ENCODE measurements at places on chromosomes 3 and 15.

- no peak for DNase-seq
Measured at GRCh38 chr3:86740751-86741150, 250.2 kb downstream of the VGLL3 start.

DNA sequence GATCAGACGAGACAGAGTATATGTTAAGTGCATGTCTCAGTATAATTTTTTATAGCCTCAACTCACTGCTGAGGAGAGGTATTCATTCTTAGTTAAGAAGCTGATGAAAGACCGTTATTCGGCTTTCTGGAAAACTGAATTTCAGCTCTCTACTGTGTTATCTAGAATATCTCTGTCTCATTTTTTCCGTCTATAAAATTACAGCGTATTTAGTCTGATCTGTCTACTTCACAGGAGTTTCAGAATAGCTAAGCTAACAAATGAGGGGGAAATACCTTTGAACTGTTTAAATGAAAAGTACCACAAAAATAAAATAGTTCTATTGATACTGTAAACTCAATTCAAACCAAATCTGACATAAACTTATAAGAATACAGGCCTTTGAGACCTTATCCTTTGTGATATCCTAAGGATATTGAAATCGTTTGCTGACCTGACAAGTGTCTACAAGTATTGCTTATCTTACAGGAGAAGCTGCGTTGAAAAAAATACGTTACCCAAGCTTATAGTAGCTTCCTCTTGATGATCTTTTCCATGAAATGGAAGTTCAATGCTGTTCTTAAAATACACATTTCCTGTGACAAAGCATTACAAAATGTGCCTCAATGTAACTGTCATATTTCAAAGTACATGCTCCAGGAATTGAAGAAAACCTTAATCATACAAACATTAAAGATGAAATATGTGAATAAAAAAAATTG is 104.6 kb downstream of the IL1RAP start:
- DNase-seq, result no peak

GRCh38 chr3:160472344-160472743 is 22.8 kb upstream of the TRIM59 start:
- no peak for DNase-seq

- no peak for DNase-seq
Measured at GRCh38 chr3:197753263-197753662, 3.6 kb downstream of the FYTTD1 start.

GRCh38 chr3:30632065-30632464 is 25.7 kb downstream of the TGFBR2 start:
- no peak for DNase-seq

DNA sequence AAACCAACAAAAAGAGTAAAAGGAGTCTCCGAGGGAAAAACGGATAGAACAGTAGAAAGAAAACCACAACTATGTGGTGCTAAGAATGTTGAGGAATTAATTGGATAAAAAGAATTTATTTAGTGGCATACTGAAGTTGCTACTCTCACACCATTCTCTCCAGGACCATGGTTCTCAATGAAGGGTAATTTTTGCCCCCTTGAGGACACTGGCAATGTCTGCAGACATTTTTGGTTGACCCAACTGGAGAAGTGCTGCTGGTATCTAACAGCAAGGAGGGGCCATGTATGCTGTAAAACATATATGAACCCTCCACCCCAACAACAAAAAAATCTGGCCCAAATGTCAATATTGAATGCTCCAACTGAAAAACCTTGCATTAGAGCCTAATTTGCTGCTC is 85.9 kb upstream of the CSPG5 start:
- DNase-seq, result no peak

DNA sequence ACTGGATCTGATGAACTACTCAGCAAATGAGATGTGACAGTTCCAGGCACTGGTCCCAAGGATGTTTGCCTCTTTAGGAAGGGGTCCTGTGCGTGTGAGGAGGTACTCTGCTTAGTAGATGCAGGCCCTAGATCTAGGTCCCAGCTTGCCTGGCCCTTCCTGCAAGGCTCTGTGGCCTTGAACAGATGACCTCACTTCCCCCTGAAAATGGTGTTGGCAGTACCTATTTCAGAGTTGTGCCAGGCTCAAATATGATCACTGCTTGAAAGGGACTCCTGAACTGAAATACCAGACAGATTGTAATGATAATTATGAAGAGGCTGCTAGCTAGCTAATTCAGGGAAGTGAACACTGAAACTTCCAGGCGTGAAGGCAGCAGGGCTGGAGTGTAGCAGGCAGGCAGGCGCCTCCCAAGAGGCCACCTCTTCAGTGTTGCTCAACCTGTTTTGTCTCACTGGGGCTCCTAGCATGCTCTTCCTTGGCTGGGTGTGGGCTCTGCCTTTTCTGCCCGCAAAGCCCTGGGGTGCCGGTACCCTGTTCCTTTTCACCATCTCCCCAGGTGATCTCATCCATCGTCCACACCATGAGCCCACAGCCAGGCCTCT is 24.1 kb upstream of the CPNE9 start:
- no peak for DNase-seq

GRCh38 chr3:66265649-66266048 is 44.8 kb downstream of the SLC25A26 start:
- no peak for DNase-seq

GRCh38 chr3:14199641-14200040 is 21.0 kb downstream of the LSM3 start:
- DNase-seq, result no peak

DNA sequence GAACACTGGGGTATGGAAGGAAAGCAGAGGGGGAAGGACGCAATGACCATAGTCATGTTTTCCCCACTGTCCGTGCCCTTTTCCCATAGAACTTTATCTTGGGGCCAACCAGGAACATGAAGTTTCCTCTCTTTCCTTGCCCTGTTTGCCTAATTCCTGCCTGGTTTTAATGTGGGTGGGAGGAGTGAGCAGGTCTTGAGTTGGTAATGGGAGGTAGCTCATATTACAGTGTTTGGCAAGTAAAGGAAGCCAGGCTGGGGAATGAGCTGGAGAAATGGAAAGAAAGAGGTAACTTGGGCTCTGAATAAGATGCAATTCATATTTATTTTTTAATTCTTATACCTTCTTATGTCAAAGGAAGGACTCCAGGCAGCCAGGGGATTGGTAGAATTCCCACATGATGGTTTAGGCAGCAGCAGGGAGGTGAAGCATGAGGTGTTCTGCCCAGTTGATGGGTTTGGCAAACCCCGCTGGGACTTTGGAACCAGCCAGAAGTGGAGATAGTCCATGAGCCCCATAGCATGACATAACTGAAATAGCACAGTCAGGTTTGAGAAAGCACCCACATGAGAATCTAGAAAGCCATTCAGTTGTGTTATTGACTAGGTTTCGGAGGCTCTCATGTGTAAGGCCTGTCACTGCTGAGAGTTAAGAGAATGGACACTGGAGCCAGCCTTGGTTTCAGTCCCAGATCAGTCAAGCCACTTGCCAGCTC is 60.0 kb downstream of the CCK start:
- DNase-seq, result no peak

DNA sequence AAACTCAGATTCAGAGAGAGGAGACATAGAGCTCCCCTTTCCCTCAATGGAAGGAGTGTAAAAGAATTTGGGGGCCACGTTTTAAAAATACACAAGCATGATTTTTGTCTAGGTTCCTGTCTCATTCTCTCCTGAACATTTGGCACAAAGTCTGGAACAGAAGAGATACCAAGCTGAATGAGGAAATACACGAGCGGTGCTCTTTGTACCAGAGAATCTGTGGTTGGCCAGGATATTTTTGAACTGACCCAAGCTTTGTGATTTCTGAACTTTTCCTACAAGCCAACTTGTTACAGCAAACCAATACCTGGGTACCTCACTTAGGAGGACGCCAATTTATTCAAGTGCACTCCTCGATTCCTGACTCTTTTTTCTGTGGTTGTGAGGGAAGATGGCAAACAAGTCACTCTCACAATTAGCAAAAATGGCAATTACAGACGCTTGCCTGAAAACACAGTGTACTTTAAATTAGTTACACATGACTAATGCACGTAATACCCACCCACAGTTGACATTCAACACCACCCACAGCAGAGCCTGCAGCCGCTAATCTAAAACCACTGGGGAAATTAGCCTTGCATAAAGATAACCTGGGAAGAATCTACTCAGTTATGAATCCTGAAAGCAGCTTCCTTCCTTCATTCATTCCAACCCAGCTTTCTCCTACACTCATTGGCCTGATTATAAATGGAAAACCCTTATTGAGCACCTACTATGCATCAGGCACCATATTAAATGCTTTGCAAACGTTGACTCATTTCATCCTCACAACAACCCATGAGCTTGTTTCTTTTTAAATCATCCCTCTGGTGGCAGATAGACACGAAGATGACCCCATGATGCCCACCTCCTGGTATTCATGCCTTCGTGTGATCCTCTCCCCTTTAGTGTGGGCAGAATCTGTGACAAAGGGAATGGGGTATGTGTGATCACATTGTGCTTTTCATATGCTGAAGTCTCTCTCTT is 293.5 kb downstream of the KBTBD8 start:
- no peak for DNase-seq

DNA sequence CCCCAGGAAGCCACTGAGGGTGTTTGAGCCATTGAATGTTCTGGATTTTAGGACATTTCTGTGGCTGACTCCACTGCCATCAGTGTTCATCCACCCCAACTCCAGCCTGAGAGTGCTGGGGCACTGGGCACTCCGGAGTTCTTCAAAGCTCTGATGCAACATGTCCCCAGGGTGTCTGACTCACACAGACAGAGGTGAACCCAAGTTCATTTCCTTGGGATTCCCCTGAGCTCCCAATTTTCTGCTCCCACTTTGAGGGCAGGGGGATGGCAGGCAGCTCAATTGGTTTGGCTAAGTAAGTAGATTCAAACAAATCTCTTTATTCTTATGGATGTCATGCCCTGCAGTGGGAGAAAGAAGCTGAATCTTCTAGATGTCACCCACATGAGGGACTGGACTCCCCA is 2.2 kb downstream of the STRA6 start:
- no peak for DNase-seq

GRCh38 chr3:31562525-31562924 is 29.8 kb downstream of the STT3B start:
- no peak for DNase-seq

- DNase-seq, result no peak
Measured at GRCh38 chr15:84970843-84971242, 10.8 kb upstream of the PDE8A start.

DNA sequence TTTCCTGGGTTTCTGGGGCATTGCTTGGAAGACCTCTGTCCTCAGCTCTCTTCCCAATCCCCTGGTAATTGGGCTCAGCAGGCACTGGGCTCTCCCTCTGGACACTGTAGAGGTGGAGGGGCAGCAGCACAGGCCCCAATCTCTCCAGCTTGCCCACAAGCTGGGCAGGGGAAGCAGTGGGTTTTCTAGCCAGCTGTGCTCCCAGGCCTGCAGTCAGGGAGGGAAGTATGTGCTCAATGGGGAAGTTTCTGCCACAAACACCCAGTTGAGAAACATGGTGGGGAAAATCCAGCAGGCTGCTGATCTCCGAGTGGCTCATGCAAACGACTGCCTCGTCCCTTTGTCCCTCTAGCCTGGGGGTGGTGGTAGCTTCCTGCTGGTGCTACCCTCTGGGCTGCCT is 12.8 kb upstream of the RFT1 start:
- DNase-seq, result no peak

DNA sequence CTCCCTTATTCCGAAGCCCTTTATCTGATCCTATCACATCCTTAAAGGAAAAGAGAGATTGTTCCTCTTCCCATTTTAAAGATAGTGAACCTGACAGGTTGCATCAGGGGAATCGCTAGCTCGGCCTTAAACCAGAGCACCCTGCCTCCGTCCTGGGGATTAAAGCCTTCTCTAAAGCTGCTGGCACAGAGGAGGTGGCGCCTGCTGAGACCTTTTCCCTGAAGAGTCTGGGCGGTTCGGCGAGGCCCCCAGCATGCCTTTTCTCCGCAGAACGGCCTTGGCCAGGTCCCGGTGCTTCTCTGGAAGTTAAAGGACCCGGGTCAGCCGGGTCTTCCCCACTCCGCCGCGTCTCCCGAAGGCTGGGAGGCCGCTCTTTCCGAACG is 593 bp downstream of the FAM219B start:
- no peak for DNase-seq

DNA sequence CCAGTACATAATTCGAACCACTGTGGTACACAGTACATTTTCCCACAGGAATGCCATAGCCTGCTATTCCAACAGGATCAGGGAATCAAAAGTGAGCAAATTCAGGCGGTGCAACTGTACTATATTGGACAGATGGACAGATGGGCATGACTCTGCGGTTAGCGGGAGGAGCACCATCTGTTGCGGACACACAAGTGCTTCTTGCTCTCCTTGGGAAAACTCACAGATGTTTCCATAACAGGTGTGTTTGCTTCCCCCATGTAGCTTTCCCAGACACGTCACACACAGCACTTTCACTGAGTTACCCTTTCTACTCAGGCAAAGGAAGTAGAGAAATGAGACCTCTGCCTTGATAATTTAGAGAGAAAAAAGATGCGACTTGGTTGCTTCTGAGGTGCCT is 325.1 kb upstream of the THBS1 start:
- DNase-seq, result no peak

GRCh38 chr3:10517627-10518026 is 12.2 kb upstream of the ATP2B2 start:
- DNase-seq, result no peak

GRCh38 chr3:46187876-46188275 is 20.2 kb downstream of the CCR1 start:
- DNase-seq, result no peak

- DNase-seq, result no peak
Measured at GRCh38 chr3:113129168-113129567, 82.2 kb upstream of the BOC start.

DNA sequence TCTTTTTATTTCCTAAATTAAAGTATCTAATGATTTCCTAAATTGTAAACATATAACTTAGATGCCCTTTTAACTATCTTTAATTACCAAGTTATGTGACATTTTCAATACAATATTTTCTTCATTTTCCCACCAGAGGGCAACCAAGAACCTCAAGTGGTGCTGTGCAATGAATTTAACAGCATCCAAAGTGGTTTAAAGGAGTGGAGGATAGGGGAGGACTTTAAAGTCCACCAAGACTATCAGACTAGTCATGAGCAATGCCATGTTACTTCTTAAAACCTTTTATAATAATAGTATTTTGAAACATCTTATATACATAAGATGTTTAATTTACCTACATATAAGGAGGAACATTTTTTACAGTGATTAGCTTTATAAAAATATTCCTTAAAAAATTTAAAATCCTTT is 74.4 kb downstream of the DLG1 start:
- DNase-seq, result no peak

DNA sequence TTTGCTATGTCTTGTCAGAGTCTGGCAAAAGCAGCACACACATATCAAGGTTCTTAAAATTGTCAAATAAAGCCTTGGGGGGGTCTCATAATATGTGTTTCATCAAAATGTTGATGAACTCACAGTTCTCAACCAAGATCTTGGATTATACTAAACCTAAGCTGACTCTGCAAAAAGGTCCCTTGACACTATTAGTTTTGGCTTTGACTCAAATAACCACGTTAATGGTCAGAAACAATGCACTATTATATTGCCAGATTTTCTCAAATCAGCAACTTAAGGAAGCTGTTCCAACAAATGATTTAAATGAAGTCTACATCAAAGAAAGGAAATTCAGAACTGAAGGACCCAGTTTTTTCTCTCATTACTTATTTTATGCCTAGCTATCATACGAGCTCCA is 1063.9 kb downstream of the ROBO1 start:
- no peak for DNase-seq

GRCh38 chr3:98811048-98811447 is 47.9 kb downstream of the ST3GAL6 start:
- DNase-seq, result no peak

GRCh38 chr3:124409650-124410275 is 320.5 kb upstream of the UMPS start:
- no peak for DNase-seq

GRCh38 chr15:73049564-73050215 is 2.6 kb upstream of the NEO1 start:
- DNase-seq, result no peak
